ENCODE measurements at places on chromosomes 5 and 9.

DNA sequence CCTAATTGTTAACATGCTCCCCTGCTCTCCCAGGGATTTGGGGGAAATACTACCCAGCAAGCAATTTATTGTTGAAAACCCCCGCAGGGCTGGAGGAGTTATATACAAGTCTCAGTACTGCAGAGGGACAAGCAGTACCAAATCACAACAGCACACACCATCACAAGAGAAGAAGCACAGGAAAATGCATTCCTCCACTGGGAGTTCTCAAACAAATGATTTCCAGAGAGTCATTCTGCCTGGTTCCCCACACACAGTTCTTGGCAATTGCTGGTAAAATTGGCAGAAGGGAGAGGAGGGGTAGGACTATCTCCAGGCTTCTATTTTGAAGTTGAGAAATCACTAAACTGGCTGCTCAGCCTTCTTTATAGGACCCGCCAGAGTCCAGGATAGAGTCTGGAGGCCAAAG is 16.8 kb downstream of the SIL1 start:
- no peak for DNase-seq

GRCh38 chr5:103389357-103389756 is 130.8 kb downstream of the MACIR start:
- no peak for DNase-seq

DNA sequence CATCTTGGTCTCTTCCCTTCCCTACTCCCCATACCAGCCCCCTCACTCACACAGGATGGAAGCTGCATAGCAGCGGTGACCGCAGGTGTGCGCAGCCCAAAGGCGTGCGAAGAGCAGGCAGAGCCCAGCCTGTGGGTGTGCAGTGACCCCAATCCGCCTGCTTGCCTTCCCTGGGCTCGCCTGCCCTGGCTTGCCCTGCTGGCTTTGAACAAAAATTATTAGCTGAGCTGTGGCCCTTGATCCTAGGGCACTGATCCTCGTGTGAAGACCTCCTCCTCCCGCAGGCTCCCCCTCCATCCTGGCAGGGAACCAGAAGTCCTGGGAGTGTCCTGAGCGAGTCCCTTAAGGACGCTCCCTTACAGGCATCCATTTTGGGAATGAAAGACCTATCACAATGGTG is 31.9 kb downstream of the MORN5 start:
- DNase-seq = no peak

- peak; percentile 32 for DNase-seq
These were observed 714 bp upstream of the CETN3 start for GRCh38 chr5:90410178-90410762.

DNA sequence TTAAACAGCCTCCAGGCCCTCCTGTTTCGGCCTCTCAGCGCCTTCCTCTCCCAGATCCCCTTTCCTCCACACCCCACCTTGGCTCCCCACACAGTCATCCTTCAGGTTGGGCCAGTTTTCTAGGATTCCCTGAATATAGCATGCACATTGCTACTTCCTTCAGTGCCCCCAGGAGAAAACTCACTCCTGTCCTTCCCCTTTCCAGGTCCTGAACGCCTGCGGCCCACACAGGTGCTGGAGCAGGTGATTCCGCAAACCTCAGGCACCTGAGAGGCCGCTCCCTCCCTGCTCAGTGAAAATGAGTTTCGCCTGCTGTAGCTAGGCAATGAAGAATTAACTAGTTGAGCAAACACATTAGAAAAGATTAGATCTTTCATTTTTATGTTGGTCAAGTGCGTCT is 185.0 kb downstream of the MED10 start:
- no peak for DNase-seq

- DNase-seq = no peak
These were observed 82.2 kb downstream of the TRIO start for GRCh38 chr5:14225173-14225834.

GRCh38 chr5:111144352-111144930 is 52.3 kb downstream of the WDR36 start:
- no peak for DNase-seq

DNA sequence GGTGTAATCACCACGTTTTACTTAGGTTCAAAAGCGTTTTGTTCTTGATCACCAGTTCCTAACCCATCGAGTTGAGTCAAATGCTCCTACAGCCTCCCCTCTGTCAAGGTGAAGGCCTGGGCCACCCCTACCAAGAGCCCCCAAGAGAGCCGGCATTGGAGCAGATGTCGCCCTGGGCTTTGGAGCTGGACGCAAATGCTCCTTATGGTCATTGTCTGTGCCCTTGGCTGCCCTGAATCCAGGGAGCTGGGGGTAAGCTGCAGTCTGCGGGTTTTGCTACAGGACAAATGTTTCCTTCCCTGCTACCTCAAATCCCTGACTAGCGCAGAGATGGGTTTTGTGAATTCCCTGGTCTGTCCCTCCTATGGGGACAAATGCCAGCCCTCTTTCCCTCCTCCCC is 4.9 kb downstream of the RNF183 start:
- no peak for DNase-seq

DNA sequence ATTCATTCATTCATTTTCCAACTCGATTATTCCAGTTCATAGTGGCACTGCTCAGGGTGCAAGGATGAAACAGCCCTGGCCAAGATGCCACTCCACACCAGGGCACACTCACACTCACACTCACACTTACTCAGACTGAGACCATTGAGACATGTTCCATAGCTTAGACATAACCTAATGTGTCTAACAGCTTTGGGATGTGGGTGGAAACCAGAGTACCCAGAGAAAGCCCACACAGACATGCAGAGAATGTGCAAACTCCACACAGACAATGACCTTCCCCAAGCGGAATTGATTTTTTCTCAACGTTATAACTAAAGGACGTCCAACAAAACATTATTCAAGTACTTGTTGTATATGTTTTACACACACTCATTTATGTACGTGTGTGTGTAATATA is 1363.5 kb downstream of the EFNA5 start:
- no peak for DNase-seq

- peak; percentile 23 for DNase-seq
These were observed 39.9 kb downstream of the NEURL1B start for GRCh38 chr5:172680921-172681320.

GRCh38 chr5:6714226-6715041 is 1.2 kb downstream of the TENT4A start:
- no peak for DNase-seq

- DNase-seq = no peak
These were observed 49.8 kb downstream of the PIK3R1 start for GRCh38 chr5:68265347-68265746.

DNA sequence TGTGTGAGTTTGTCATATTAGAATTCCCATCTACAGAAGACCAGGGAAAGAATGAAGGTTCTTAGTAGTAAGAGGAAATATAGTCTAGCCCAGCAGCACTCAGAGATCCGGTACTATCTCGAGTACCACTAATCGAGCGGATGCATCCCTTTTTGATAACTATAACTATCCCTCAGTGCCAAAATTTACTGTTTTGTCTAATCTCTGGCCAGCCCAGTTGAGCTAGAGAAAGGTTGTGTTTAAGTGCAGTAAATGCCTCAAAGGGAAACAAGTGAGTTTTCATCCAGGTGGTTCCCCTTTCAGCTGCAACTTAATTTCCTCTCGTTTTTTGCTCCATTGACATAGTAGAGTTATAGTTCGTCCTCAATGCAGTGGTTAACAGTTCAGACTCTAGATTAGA is 146.7 kb downstream of the GPBP1 start:
- DNase-seq = no peak

- no peak for DNase-seq
These were observed 19.3 kb downstream of the PGGT1B start for GRCh38 chr5:115243412-115243811.

DNA sequence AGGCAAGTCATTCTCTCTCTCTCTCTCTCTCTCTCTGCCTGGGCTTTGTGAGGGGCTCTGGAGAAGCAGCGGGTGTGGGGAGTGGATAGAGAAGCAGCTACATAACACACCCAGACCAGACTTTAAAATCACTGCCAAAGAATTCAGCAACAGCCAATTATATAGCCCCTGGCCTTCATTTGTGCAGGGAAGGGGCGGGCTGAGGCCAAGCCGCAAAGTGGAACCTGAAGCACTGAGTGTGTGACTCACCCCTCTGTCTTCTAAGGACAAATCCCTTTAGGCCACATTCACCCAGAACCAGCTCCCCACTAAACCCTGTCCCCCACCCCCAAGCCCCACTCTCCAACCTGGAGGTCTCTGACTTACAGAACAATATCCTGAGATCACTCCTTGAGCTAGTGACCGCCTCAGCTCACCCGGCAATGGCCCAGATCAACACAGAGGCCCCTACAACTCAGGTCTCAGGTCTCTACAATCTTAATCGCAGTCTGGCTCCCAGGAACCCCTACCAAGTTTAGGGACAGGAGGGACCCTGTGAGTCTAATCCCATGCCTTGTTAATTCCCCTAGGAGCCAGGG is 6.0 kb downstream of the B4GALT1 start:
- peak; percentile 96 for DNase-seq

DNA sequence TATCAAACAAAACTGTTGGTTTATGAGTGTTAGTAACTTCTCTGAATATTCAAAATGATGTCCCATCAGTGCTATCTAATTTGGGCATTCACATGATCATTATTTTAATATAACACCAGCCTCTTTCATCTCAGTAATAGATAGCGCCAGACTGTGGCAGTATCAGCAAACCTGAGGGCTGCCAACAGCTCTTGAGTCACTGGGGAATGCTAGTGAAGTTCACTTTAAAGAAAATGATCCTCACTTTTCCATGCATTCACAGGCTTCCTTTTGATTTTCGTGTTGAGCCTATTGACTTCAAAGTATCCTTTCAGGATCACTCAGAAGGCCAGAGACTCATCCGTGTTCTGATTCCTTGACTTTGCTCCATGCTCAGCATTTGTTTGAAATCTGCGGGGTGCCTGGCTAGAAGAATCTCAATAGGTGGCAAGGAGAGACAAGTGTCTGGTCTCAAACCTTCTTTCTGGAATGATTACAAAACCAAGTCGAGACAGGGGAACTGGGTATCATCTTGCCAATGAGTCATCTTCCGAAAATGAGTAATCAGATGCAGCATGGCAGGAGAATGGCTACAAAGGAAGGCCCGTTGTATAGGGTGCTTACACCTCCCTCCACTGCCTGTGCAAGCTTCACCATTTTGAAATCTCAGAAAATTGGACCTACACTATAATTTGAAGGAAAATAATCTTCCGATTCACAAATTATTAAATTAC is 509.1 kb downstream of the RASEF start:
- peak; percentile 76 for DNase-seq

DNA sequence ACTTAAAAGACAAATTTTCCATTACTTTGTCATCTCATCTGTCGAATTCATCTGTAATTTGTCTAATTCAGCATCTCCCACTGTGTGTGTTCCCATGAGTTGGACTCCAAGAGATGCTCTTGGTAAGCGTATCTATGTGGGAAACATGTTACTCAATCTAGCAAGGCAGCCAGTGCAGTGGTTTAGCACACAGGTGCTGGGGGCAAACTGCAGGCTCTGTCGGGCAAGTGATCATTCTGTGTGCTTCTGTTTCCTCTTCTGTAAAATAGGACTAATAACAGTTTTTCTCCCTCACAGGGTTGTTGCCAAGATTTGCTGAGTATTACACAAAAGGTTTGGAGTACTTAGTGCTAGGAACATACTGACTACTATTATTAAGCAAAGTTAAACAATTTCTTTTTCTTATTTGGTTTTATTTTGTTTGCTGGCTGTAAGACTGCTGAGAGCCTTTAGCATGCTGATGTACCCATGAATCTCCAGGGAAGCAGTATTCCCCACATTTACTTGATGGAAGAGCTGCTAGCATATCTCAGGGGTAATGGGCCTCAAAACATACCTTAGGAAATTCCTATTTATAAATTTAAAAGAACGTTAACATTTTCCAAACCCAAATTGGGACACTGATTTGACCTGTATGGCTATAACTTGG is 709 bp upstream of the GAPT start:
- DNase-seq = no peak

- DNase-seq = no peak
These were observed 1.1 kb downstream of the MAST4 start for GRCh38 chr5:66597183-66597757.

DNA sequence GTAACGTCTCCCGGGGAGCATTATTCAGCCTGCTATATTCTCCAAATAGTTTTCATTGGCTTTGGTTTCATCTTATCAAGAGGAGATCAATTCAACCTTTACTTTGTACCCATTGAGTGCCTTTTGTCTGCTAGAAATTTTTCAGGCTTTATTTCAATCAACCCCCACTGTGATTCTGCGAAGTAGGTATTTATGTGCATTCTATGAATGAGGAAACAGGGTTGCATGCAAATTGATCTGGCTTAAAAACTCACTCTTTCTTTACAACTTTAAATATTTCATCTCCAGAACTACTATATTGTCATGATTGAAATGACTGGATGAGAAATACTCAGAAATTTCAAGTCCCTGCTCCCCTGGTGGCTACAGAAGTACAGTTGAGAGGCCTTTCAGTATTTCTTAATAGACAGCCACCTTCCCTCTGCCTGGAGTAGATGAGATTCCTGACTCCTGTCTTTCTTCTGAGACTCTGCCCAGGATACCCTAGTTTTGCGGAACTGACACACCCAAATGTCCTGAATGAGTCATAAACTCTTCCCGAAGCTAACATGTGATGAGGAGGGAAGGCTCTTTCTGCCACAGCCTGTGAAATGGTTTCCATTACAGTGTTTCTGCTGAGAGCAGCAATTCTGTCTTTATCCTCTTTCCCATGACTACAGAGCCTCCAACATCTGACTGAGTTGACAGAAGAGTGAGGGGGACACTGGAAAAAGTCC is 52.6 kb upstream of the TNC start:
- DNase-seq = peak; percentile 93

- no peak for DNase-seq
These were observed 294.3 kb downstream of the TAF11L14 start for GRCh38 chr5:17928581-17928981.

GRCh38 chr9:76338418-76338817 is 55.8 kb downstream of the RFK start:
- no peak for DNase-seq

- no peak for DNase-seq
These were observed 51.0 kb downstream of the TRPC7 start for GRCh38 chr5:136314302-136314701.

- DNase-seq = no peak
These were observed 143.9 kb downstream of the SLIT3 start for GRCh38 chr5:169157064-169157463.

DNA sequence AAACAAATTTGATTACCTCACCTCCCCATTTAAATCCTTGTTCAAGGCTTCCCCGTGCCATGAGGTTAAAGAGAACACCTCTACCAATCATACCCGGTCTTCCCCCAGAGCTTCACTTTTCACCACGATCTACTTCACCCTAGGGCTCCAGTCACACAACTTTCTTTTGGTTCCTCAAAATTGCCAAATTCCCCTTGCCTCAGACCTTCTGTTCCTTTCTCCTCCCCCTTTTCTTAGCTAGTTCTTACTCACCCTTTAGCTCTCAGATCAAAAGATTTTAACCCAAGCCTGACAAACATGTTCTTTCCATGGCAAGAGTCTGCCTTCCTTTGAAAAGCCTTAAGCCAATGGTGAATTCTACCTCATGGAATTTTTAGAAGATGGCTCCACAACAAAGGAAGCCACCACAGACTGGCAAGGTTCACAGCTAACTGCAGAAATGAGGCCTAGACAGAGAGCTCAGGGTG is 56.7 kb downstream of the MAPKAP1 start:
- peak; percentile 63 for DNase-seq

- DNase-seq = no peak
These were observed 28.3 kb downstream of the CXXC5 start for GRCh38 chr5:139676406-139676805.
